ENCODE measurements at places on chromosomes 13 and 19. TPM values are rescaled to one million over a fixed set of nuclear protein-coding genes. Genes with fewer than 3 reads are reported as not detected.

The KCNN4 gene
- total RNA-seq: 3.2 TPM

The KLK14 gene
- total RNA-seq: not detected

The URI1 gene
- total RNA-seq: 23.5 TPM

The ZNF799 gene
- 5.4 TPM for total RNA-seq

The C5AR2 gene
- total RNA-seq: not detected

The BICRA gene
- total RNA-seq: 12.9 TPM
